Stimulated activated CD8-positive, alpha-beta memory T cell treated with anti-CD3 and anti-CD28 coated beads, Interleukin-12 subunit alpha, Interleukin-12 subunit beta, amount 100 ng/mL, for 1 hour (primary cell): ENCODE measurements at places on chromosomes 4 and X.

DNA sequence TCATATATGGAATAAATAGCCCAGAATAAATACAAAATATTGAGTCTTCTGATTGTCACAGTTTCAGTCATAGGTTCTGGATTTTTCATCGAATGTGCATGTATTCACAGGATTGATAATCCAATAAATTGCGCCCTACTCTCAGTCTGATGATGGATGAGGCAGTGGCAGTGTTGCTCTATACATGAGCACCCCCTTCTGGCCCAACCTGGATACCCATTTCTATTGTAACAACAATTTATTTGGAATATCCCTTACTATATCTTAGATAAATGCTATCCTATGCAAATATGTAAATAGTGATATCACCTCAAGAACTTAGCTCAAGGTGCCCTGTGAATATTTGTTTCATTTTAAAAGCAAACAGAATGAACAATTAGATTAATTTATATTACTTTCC lies 733.7 kb upstream of the PABPC4L start:
- DNase-seq, result no peak

DNA sequence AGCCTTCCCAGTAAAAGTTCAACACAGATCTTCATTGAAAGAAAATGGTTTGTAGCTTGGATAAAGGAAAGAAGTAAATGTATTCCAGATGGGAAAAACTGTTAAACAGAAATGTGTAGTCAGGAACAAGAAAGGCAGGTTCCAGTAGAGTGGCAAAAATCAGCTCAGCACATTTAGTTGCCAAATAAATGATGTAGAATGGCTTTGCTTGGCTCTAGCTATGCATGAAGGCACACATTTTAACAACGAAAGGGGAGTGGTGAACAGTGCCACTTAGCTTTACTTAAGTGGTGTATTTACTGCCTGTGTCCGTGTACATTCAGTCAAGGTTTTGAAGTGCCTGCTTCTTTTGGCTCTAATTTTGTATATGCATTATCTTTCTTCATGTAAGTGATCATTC lies 644.5 kb upstream of the ATOH1 start:
- no peak for DNase-seq

- no peak for DNase-seq
Measured at GRCh38 chr4:6308899-6309643, 39.4 kb downstream of the WFS1 start.

DNA sequence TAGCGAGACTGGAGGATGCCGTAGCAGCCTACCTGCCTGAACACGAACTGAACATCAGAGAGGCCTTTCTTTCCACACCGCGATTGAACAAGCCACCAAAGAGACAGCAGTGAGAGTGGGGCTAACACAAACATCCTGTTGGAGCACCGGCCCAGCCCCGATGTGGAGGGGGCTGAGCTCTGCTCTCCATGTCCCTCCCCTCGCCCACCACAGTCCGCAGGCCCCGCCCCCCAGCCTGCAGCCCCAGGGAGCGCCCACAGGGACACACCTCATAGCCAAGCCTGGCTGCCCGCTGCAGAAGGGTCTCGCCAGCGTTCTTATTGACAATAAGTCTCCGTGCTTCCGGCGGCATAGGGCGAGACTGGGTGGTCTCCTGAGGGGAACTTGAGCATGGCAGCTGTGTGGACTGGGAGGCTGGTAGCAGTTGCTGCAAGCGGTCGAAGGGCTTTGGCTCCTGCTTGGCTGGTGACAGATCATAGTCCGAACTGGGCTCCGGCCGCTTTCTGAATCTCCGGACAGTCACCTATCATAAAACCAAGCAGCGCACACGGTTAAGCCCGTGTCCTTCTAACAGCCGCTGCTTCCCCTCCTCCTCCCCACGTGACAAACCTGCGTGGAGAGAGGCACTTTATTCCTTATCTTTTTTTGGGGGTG lies 35.8 kb downstream of the BCOR start:
- DNase-seq, result no peak

GRCh38 chr4:63693321-63693720 lies 715.9 kb downstream of the TECRL start:
- no peak for DNase-seq

- DNase-seq, result no peak
Measured at GRCh38 chrX:143894938-143895337, 11.1 kb downstream of the UBE2NL start.

GRCh38 chrX:122583551-122583950 lies 600.5 kb upstream of the GRIA3 start:
- no peak for DNase-seq

- no peak for DNase-seq
Measured at GRCh38 chr4:146271466-146271865, 57.1 kb downstream of the REELD1 start.

DNA sequence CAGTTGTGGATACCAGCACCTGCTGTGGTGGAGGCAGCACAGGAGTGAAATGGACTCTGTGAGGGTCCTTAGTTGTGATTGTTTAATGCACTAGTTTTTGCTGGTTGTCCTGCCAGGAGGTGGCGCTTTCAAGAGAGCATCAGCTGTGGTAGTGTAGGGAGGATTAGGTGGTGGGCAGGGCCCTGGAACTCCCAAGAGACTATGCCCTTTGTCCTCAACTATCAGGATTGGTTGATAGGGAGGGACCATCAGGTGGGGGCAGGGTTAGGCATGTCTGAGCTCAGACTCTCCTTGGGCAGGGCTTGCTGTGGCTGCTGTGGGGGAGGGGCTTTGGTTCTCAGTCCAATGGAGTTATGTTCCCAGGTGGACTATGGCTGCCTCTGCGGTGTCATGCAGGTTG lies 121.9 kb downstream of the RRAGB start:
- no peak for DNase-seq

DNA sequence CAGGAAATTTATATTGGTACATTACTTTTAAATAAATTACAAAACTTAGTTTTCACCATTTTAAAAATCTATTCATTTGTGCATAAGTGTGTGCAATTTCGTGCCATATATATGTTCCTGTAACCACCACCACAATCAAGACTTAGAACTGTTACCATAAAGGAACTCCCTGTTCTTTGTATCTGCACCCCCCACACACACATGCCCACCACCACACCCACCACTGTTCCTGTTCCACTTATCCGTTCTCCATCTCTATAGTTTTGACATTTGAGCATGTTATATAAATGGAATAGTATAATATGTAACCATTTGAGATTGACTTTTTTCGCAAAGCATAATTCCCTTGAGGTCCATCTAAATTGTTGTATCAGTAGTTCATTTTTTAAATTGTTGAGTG lies 73.7 kb downstream of the TAF1 start:
- DNase-seq, result no peak

- no peak for DNase-seq
Measured at GRCh38 chr4:122815248-122815647, 11.4 kb upstream of the FGF2 start.

GRCh38 chr4:79107014-79107413 lies 167.8 kb upstream of the PAQR3 start:
- DNase-seq, result no peak

DNA sequence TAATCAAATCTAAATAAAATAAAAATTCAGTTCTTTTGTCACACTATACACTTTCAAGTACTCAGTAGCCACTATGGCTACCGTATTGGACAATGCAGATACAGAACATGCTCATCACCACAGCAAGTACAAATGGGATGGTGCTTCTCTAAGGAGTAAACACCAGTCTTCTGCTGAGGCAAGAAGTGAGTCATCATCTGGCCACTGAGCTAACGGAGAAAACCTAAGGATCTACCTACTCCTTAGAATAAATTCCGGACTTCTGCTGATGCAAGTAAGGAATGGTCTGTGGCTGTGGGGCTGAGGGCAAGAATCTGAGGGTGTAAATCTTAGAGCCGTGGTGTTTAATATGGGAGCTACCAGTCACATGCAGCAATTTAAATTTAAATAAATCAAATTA lies 11.3 kb upstream of the RBMXL3 start:
- no peak for DNase-seq

- DNase-seq, result no peak
Measured at GRCh38 chr4:75698162-75698962, 25.2 kb upstream of the G3BP2 start.

DNA sequence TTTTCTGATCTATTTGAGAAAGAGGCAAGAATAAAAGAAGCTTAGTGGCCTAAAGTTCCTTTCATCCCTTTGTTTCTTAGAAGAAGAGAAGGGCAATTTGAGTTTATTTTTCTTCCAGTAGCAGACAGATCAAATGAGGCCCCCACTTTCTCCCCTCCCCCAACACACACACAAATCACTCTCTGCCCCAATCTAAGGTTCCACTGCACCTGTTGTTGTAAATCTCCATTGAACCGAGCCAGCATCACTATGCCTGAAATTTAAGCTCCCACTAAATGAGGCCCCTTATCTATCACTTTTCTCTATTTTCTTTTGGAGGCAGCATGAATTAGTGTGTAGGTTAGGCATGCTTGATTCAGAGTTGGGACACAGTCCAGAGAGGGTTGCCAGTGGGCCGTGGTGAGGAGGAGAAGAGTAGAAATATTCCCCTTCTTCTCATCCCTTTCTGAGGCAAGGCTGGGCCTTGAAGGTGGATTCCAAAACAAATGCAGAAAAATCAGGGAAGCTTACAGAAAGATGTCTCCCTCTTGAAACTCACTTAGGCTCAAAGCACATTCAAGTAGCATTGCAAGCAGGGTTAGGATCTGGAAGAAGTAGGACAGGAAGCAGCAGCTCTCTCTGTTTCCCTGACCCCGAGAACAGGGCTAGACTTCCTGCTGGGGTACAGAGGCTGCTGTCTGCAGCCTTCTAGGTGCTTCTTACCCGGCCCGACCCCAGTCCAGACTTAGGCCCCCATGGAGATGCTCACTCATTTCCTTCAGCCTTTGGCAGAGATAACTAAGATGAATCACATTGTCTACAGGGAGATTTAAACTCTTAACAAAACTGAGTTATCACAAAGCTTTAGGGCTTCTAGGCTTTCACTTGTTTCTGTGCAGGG lies 70.7 kb downstream of the RASL11B start:
- no peak for DNase-seq

DNA sequence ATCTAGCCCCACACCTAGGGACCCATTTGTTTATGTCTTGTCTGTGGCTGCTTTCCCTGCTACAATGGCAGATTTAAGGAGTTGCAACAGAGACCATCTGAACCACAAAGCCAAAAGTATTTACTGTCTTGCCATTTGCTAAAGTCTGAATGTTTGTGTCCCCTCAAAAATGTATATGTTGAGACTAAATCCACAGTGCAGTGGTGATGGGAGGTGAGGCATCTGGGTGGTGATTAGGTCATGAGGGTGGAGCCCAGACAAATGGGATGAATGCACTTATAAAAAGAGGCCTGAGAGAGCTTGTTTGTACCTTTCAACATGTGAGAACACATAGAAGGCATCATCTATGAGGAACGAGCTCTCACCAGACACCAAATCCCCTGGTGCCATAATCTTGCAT lies 137.3 kb downstream of the TMEM144 start:
- DNase-seq, result no peak

DNA sequence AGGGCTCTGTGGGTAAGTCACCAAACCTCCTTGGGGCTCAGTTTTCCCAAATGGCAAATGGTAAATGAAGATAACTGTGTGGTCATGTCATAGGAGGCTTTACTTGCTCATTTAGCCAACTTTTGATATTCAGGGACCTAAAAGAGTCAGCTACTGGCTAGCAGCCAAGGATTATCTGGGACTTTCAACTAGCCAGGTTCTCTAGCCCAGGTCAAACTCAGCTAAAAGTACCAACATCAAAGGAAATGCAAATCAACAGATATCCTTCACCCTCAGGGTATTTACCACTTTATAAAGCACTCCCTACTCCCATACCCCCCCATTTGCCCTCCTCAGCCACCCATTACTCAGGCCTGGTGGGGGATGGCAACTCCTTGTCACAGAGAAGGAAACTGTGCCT lies 7.5 kb downstream of the AMER1 start:
- no peak for DNase-seq
